NCI-H524 treated with DMSO at 0.1 percent for 48 hours (cell line): ENCODE measurements at places on chromosomes 7 and 10.

GRCh38 chr7:45033261-45033930 is 33.4 kb downstream of the CCM2 start:
- no peak for DNase-seq

DNA sequence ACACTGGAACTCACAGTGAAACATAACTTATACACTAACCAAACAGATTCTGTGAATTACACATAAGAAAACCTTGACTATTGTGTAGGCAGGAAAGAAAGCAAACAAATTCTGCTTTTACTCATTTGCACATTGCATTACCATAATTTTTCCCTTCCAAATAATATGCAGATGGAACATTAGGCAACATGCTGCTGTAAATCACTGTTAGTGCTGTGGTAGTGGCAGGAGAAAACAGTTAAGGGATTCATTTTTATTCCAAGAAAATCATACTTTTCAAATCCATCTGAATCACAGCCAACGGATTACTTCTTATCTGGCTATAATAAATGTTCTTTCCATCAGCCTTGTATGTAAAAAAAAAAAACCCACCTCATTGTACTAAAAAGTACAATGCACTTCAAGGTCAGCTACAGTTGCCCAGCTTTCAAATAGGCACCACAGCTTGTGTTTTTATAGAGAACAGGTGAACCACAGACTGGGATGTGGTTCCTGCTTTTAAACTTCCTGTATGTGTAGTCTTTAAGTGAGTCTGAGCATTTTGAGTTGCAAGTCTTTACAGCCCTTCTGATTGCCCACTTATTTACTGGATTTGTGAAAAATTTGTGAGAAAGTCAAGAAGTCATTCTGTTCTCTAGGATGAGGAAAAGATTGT is 590.0 kb upstream of the SEMA3D start:
- no peak for DNase-seq

GRCh38 chr7:880450-880849 is 4.1 kb downstream of the GET4 start:
- no peak for DNase-seq

DNA sequence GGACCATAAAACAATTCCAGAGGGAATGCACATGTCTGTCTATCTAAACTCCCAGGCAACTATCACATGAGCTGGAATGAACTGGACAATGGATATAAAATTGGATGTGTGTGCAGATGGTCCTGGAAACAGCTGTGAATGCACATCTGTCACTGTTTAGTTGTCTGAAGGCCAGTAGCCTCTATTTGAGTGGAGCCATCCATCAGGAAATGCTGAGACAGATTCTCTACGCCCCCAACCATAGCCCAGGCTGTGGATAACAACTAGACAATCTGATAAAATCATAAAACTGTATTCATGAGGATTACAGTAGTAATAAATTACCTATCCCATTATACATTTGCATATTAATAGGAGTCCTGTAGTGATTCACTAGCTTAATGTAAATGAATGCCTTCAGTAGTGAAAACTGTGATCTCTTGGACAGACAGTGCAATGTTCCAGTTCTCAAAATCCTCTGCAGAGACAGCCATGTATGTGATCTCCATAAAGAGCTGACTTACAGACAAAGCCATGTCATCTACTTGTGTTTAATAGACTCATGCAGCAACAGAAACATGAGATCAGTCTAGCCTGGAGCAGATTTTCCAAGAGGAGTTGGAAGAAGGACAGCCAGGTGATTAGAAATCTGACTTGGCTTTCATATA is 907.6 kb downstream of the KCNMA1 start:
- no peak for DNase-seq

DNA sequence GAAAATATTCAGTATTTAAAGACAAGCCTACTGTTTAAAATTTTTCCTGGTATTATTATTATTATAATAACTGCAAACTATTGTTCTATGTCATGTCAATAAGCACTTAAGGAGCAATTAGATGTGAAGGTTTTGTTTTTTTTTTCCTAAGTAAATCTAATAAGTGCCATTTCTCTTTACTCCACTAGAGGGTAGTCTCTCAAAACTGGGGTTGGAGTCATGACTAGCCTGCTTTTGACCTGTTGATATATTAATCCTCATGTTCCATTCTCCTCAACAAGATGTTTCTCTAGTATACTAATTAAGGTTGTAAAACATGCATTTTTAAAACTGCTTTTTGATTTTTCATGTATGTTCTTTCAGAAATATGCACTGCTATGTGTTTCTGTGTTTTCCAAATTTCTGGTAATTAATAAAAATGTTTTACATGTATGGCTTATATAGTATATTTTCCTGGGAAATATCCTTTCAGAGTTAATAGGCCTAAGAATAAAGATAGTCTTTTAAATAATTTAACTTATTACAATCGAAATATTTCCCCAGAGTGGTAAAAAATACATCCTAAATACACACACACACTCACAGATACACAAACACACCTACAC is 1.0 kb upstream of the LRRN3 start:
- DNase-seq = peak; percentile 13

GRCh38 chr7:26514633-26515032 is 223.0 kb downstream of the SNX10 start:
- no peak for DNase-seq

GRCh38 chr7:70494225-70495032 is 637.5 kb upstream of the GALNT17 start:
- DNase-seq = no peak

GRCh38 chr7:106768324-106768751 is 96.7 kb upstream of the PIK3CG start:
- no peak for DNase-seq
